Activated naive CD4-positive, alpha-beta T cell treated with anti-CD3 and anti-CD28 coated beads for 36 hours (primary cell): ENCODE measurements at places on chromosomes 7 and 10. TPM values are rescaled to one million over a fixed set of nuclear protein-coding genes. Genes with fewer than 3 reads are reported as not detected.

GRCh38 chr7:141208539-141208938 lies 134.7 kb downstream of the TMEM178B start:
- peaks cover 4% of the 10 kb centered on the region for H3K27me3 ChIP-seq
- no peak overlapping the region for H3K4me3 ChIP-seq
- no peak overlapping the region for H3K27ac ChIP-seq
- H3K4me1 ChIP-seq: no peaks in the 10 kb centered on the region
- no peaks in the 10 kb centered on the region for H3K36me3 ChIP-seq

- no peak for DNase-seq
- no peaks in the 10 kb centered on the region for H3K36me3 ChIP-seq
Measured at GRCh38 chr7:103987451-103987850, 2.0 kb downstream of the RELN start.

DNA sequence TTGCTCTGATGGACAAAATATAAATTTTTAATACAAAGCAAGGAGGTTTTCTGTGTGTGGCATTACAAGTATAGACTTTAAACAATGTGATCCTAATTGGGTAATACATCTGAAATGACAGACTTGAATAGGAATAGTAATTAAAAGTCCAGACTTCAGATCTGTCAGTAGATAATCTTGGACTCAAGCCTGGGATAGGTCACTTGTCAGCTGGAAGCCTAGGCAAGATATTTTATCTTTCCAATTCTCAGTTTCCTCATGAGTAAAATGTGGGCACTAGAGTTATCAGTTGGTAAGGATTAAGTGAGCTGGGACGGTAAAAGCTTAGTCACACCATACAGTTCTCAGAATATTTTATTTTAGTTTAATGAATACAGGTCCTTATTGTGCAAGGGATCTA lies 10.4 kb upstream of the ZMYND11 start:
- H3K36me3 ChIP-seq: no peaks in the 10 kb centered on the region
- H3K27ac ChIP-seq: no peak overlapping the region
- peaks cover 15% of the 10 kb centered on the region for H3K27me3 ChIP-seq
- no peak for DNase-seq

- H3K27me3 ChIP-seq: no peaks in the 10 kb centered on the region
- no peak overlapping the region for H3K4me3 ChIP-seq
- DNase-seq: no peak
- H3K27ac ChIP-seq: no peak overlapping the region
- no peaks in the 10 kb centered on the region for H3K4me1 ChIP-seq
Measured at GRCh38 chr10:4498711-4499251, 327.2 kb upstream of the AKR1E2 start.

GRCh38 chr10:122419876-122420623 lies 34.4 kb upstream of the ARMS2 start:
- no peak for DNase-seq
- H3K36me3 ChIP-seq: peaks cover 38% of the 10 kb centered on the region
- H3K4me1 ChIP-seq: peaks cover 74% of the 10 kb centered on the region
- no peak overlapping the region for H3K27ac ChIP-seq
- no peak overlapping the region for H3K4me3 ChIP-seq

- no peak overlapping the region for H3K27ac ChIP-seq
- no peak for DNase-seq
- no peaks in the 10 kb centered on the region for H3K4me1 ChIP-seq
- H3K27me3 ChIP-seq: no peaks in the 10 kb centered on the region
- no peak overlapping the region for H3K4me3 ChIP-seq
- no peaks in the 10 kb centered on the region for H3K36me3 ChIP-seq
Measured at GRCh38 chr7:157729566-157729965, 392.8 kb downstream of the DNAJB6 start.

- H3K27me3 ChIP-seq: no peaks in the 10 kb centered on the region
- no peak for DNase-seq
- H3K4me3 ChIP-seq: no peak overlapping the region
- H3K36me3 ChIP-seq: no peaks in the 10 kb centered on the region
Measured at GRCh38 chr7:156117542-156118247, 305.4 kb upstream of the SHH start.

- H3K4me3 ChIP-seq: no peak overlapping the region
- no peak for DNase-seq
- peaks cover 5% of the 10 kb centered on the region for H3K27me3 ChIP-seq
Measured at GRCh38 chr7:43391518-43391917, 191.4 kb upstream of the STK17A start.

DNA sequence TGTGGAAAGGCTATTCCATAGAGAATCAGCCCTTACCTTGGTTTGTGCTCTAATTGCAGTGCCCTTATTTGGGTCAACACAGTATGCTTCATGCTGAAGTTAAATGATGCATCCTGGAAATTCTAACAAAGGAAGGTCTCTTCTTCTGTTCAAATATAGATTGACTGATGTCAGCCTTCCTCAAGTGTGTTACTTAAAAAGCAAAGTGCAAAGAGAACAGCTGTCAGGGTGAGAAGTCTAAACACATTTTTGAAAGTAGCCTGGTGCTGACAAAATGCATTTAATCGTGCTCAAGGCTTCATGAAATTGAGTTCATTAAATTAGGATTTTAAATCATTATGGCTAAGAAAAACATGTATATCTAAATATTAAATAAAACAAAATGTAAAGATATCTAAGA lies 19.5 kb downstream of the AGR2 start:
- no peaks in the 10 kb centered on the region for H3K27me3 ChIP-seq
- DNase-seq: no peak
- no peaks in the 10 kb centered on the region for H3K4me1 ChIP-seq
- H3K4me3 ChIP-seq: no peak overlapping the region

DNA sequence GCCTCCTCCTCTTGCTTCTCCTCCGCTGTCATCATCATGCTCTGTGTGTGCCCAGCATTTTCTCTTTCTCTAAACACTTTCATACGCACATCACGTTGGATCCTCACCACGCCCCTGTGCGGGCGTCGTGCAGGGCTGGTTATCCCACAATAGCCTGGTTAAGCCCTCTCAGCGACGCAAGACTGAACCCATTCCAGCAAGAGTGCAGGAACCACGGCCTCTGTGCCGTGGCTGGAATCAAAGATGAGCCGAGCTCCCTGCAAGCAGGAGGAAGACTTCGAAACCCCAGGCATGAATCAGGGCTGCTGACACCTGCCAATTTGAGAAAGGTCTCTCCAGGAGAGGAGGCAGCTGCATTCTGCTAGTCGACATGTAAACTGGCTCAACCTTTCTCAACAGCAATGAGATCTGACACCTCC lies 74.8 kb upstream of the FOXK1 start:
- H3K4me3 ChIP-seq: no peak overlapping the region
- H3K27ac ChIP-seq: no peak overlapping the region
- DNase-seq: no peak
- H3K4me1 ChIP-seq: no peaks in the 10 kb centered on the region

GRCh38 chr7:141027043-141027442 lies 12.3 kb upstream of the MRPS33 start:
- DNase-seq: no peak
- no peak overlapping the region for H3K4me3 ChIP-seq
- H3K27me3 ChIP-seq: no peaks in the 10 kb centered on the region
- peaks cover 13% of the 10 kb centered on the region for H3K4me1 ChIP-seq
- H3K27ac ChIP-seq: no peak overlapping the region

GRCh38 chr7:46315891-46316290 lies 394.8 kb upstream of the IGFBP3 start:
- no peaks in the 10 kb centered on the region for H3K4me1 ChIP-seq
- no peaks in the 10 kb centered on the region for H3K36me3 ChIP-seq
- no peak overlapping the region for H3K4me3 ChIP-seq
- H3K27me3 ChIP-seq: no peaks in the 10 kb centered on the region

- H3K4me3 ChIP-seq: no peak overlapping the region
- peaks cover 2% of the 10 kb centered on the region for H3K4me1 ChIP-seq
- no peak overlapping the region for H3K27ac ChIP-seq
- no peaks in the 10 kb centered on the region for H3K27me3 ChIP-seq
- no peaks in the 10 kb centered on the region for H3K36me3 ChIP-seq
Measured at GRCh38 chr10:113359655-113360054, 193.2 kb upstream of the HABP2 start.

DNA sequence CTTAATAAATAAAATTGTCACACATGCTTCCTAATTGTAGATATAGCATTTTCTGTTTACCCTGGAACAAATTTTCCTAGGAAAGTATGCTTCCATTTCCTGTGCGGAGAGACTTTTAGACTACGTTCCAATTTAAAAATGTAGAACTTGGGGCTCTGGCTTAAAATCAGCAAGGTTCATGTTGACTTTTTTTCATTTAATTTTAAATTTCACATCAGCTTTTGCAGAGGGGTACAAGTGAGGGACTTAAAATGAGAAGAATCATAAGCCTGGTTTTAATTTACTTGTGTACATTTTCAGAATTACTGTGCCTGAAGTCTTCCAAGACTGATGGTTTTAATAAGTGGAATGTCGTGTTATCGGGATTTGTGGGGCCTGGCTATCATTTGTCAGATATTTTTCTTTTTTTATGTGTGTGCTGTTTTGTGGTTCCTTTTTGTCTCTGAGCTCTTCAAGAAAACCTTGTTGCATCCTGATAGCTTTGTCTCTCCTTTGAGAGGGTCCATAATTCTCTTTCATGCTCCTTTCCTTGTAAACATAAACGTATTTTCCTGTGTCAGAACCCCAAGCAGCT lies 8.8 kb upstream of the ATRNL1 start:
- H3K36me3 ChIP-seq: peaks cover 2% of the 10 kb centered on the region
- H3K4me3 ChIP-seq: no peak overlapping the region
- no peak for DNase-seq
- H3K27ac ChIP-seq: no peak overlapping the region

- H3K27ac ChIP-seq: no peak overlapping the region
- H3K4me3 ChIP-seq: no peak overlapping the region
- H3K36me3 ChIP-seq: peaks cover 2% of the 10 kb centered on the region
- no peaks in the 10 kb centered on the region for H3K27me3 ChIP-seq
Measured at GRCh38 chr7:143417734-143418383, 9.2 kb upstream of the EPHA1 start.

DNA sequence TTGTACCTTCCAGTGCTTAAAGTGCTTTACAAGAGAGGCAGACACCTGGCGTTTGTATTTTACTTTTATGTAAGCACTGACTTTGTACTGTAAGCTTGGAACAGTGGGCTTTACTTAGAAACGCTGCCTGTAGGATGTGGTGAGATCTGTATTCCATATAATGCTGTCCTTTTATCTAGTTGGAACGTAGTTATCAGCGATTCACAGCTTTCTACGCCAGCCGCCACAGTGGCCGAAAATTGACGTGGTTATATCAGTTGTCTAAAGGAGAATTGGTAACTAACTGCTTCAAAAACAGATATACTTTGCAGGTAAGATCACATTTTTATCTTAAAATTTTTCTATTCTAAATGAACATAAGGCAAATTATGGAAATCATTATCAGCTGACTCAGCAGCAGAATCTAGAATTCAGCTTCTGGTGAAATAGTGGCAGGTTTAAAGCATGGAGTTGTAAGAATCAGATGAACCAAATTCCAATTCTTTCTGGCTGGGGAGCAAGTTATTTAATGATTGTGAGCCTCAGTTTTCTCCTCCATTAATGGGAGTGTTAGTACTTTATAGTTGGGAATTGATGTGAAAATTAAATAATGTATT lies 91.5 kb downstream of the CUL1 start:
- no peak for DNase-seq
- peaks cover 38% of the 10 kb centered on the region for H3K36me3 ChIP-seq
- no peak overlapping the region for H3K4me3 ChIP-seq
- H3K27me3 ChIP-seq: no peaks in the 10 kb centered on the region

DNA sequence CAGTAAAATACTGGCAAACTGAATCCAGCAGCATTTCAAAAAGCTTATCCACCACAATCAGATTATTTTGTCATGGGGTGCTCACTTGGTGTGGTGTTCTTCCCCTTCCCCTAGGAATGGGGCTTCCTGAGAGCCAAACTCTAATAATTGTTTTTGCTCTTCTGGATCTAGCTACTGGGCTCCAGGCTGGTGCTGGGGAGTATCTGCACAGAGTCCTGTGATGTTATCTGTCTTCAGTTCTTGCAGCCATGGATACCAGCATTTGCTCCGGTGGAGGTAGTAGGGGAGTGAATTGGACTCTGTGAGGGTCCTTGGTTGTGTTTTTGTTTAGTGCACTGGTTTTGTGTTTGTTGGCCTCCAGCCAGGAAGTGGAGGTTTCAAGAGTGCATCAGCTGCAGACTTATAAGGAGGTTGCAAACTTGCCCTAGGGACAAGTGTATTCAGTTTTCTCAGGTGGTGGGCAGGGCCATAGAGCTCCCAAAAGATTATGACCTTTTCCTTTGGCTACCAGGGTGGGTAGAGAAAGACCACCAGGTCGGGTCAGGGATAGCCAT lies 308.5 kb upstream of the MAGI2 start:
- no peak for DNase-seq
- H3K36me3 ChIP-seq: no peaks in the 10 kb centered on the region
- H3K27ac ChIP-seq: no peak overlapping the region
- H3K27me3 ChIP-seq: no peaks in the 10 kb centered on the region

FGF8 gene
- not detected for total RNA-seq

PRR15 gene
- total RNA-seq: not detected

LBX1 gene
- total RNA-seq: not detected

ADIRF gene
- not detected for total RNA-seq

SLC18A2 gene
- total RNA-seq: not detected

GRID2IP gene
- total RNA-seq: 0.10 TPM

MYOZ1 gene
- total RNA-seq: not detected

SPDYE3 gene
- not detected for total RNA-seq

SPDYE9 gene
- total RNA-seq: not detected
